ENCODE measurements at places on chromosomes 5 and 9.

DNA sequence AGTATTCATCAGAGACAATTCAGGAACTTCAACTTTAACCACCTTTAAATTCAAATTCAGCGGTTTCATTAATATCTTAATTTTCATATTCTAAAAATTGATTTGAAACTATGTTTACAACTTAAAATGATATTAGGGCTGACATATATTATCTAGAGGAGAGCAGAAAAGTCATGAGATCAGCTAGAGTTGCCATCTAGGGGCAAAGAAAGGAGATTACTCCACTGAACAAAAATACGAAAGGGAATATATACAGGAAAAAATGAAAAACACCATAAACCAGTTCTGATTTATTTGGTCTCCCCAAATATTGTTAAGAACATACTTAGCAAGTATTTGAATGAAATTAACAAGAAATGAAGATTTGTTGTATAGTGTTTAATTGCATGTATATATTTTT lies 946.3 kb downstream of the DTWD2 start:
- DNase-seq = no peak

- DNase-seq = peak; percentile 29
Observed at GRCh38 chr5:122091936-122092600, 14.0 kb upstream of the LOX start.

DNA sequence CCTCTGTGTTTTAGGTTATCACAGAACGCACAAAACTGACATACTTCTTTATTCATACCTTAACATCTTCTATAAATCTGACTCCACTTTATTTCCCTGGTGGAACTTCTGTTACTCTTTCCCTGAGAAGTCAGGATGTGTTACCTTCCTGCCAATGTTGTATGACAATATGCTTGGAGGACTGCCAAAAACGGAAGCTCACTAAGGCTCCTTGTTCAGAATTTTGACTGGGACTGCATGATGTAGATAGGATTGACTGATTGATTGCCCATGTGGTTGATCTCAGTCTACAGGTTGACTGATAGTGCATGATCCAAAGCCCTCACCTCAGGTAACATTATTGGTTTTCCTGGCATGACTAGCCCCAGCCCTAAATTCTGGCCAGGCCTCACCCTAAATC lies 319.4 kb downstream of the TLR4 start:
- no peak for DNase-seq

- no peak for DNase-seq
Observed at GRCh38 chr5:95892784-95893354, 68.8 kb downstream of the ELL2 start.

DNA sequence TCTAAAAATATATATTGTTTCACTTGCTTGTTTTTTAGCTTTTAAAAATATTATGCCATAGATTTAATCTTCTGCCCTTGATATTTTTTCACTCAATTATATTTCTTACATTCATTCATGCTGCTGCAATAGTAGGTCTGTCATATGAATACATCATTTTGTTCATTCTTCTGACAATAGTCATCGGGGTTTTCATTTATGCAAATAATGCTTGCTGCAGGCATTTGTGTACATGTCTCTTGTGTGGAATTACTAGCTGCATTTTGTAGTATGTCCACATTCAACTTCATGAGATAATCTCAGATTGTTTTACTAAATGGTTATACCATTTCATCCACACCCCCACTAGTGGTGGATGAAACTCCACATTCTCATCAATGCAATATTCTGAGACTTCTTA lies 5.3 kb upstream of the PLPP1 start:
- DNase-seq = no peak

DNA sequence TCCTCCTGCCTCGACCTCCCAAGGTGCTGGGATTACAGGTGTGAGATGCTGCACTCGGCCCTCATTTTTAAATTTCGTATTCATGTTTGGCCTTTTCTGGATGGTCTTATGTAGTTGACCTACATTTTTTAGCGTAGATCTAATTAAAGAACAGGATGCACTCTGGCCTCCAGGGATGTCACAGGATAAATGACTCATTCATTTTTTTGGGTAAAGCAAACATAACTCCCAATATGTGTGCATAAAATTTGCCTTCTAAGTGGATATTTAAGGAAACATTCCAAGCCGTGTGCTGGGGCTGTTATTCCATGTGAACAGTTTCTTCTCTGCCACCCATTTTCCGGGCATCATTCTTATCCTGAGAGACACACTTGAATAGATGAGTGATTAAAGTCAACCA lies 501.6 kb downstream of the IRX1 start:
- no peak for DNase-seq

DNA sequence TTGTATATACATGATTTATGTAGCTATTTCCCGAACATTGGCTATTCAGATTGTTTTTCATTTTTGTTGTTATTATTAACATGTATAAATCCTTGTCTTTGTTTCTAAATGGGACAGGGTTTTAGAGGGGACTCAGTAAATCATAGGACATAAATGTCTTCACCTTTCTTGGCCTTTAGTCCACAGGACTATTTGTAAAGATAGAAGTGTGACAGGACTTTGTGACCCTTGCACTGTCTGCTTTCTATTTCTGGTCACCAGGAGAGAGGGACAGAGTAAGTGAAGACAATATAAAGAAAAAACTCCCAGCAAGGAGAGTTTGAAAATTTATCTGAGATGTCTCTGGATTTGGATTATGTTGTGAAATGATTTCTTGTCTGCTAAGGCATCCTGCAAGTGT lies 78.6 kb upstream of the GOLM1 start:
- DNase-seq = no peak

DNA sequence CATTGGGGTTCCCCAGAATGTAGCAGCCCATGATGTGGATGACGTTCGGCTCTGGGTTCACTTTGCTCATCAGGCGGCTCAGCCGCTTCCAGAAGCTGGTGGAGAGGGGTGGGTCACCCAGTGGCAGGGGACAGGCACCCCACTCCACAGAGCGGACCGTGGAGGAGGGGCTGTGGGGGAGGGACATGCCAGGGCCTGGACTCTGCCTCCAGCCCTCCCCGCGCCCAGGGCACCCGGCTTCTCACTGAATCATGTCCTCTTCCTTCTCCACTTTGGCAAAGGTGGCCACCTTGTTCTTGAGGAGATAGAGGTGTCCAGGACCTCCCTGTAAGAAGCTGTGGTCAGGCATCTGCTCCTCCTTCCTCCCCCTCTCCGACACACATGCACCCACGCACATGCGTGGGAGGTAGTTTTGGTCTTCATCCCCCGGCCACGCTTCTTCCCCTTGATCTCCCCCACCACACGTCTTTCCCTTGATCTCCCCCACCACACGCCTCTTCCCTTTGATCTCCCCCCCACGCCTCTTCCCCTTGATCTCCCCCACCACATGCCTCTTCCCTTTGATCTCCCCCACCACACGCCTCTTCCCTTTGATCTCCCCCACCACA lies 8.9 kb upstream of the ENTPD8 start:
- no peak for DNase-seq

- DNase-seq = no peak
Observed at GRCh38 chr9:14119694-14120514, 194.0 kb downstream of the NFIB start.
